ENCODE measurements at places on chromosomes 6 and 20.

- no peak for DNase-seq
Observed at GRCh38 chr6:29633534-29633905, 537 bp upstream of the GABBR1 start.

GRCh38 chr20:57705127-57705899, 4.5 kb downstream of the PMEPA1 start:
- no peak for DNase-seq

- no peak for DNase-seq
Observed at GRCh38 chr6:126054258-126054702, 67.9 kb downstream of the TRMT11 start.

DNA sequence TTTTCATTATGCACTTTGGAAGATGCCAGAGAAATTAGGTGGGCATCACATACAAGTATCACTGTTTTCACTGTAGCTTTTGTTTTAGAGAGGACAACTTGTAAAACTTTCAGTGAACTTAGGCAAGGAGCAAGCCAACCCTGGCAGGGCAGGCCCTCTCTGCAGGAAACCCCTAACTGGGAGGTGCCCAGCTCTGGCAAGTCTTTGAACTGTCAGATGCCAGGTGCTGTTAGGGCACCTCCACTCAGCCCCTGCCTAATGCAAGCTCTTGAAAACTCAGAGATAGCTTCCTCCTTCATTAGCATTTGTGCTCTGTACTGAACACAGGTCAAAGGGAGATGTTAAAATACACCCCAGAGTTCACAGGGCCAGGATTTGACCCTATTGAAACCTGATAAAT, 774.2 kb upstream of the FLRT3 start:
- DNase-seq, result no peak

GRCh38 chr6:131199568-131200272, 64.5 kb downstream of the AKAP7 start:
- DNase-seq, result peak; percentile 47

GRCh38 chr6:49087369-49087768, 375.7 kb downstream of the MMUT start:
- DNase-seq, result no peak

- DNase-seq, result no peak
Observed at GRCh38 chr20:50663095-50663821, 28.1 kb downstream of the RIPOR3 start.

DNA sequence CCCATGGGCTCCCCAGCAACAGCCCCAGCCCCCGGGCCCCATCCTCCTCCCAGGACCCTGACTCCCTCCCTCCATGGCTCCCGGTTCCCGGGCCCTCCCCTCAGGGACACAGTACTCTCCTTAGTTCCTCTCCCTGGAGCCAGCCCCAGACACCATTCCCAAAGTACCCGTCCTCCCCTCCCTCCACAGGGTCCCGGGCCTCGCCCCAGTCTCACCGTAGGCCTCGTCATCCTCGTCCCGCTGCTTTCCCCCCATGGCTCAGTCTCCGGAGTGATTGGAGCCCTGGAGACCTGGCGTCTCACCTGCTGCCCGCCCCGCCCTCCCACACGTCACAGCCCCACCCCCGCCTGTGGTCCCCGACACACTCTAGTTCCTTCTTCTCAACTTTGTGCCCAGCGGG, at the start of gene SLC44A4:
TSS of gene SLC44A4 (minus strand) at position 272 of the 400 bp plus-strand sequence. CDS start at position 255, 17 bp downstream.
- DNase-seq, result no peak

GRCh38 chr20:32296412-32296811, 19.0 kb downstream of the KIF3B start:
- DNase-seq, result no peak

GRCh38 chr6:102381203-102381602, 987.7 kb downstream of the GRIK2 start:
- DNase-seq, result no peak

DNA sequence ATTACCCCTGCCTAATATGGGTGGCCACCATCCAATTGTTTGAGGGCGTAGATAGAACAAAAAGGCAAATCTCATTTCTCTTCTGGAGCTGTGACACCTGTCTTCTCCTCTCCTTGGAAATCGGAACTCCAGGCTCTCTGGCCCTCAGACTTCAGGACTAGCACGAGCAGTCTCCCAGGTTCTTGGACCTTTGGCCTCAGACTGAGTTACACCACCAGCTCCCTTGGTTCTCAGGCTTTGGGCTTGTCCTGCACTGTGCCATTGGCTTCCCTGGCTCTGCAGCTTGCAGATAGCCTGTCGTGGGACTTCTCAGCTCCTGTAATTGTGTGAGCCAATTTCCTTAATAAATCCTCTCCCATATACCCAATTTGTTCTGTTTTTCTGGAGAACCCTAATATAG, 34.3 kb downstream of the ATRN start:
- DNase-seq, result no peak

DNA sequence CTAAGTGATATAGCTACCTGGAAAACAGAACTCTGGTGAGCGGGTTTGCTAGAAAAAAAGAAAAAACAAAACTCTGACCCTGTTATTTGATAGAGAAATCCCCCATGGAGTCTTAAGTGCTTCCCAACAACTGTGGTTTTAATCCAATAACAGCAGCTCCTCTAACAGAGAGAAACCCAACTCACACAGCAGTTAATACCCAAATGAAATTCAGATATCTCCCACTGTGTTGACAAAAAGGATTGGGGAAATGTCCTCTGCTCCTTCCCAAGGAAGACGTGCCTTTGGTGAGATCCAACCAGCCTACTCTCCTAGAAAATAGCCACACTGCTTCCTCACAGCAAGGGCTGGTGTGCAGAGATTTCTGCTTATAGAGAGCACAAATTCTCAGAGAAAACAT, 200.4 kb upstream of the FBXL4 start:
- no peak for DNase-seq

GRCh38 chr6:157651731-157652490, 171.1 kb upstream of the SNX9 start:
- DNase-seq, result no peak

- DNase-seq, result no peak
Observed at GRCh38 chr20:55291261-55291660, 714.1 kb downstream of the CBLN4 start.

DNA sequence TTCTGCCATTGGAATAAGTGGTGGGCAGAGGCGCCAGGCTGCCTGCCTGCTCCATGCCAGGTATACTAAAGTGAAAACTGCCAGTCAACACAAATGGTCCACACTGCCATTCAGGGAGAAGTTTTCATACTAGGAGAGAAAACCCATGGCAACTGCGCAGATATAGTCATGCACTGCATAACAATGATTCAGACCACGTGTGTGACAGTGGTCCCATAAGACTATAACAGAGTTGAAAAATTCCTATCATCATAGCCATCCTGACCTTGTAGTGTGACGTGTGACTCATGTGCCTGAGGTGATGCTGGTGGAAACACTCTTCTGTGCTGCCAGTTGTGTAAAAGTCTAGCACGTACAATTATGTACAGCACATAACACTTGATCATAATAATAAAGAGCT, 25.1 kb downstream of the ZC3H12D start:
- no peak for DNase-seq

GRCh38 chr6:110430741-110431140, 15.4 kb upstream of the DDO start:
- no peak for DNase-seq

DNA sequence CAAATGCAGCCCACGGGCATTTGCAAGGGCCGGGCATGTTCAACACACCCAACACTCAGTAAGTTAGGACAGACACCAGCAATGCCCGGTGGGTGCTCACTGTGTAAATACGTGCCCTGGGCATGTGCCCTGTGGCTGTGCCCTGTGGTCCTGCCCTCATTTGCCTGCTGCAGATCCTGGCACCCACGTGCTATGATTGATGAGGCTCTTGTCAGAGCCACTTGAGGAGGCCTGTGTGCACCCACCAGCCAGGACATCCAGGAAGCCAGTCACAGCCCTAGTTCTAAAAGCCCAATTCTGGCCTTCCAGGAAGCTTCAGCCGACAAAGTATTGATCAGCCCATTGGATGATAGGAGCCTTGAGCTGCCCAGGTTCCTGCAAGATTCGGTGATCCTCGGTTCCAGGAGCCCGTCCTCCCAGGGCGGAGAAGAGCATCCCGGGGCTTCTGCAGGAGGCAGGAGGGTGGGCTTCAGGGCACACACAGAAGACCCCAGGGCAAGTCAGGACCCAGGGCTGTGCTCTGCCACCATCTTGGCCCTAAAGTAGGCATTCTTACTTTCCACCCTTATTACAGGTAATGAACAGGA, 223.9 kb downstream of the PREX1 start:
- DNase-seq, result no peak

DNA sequence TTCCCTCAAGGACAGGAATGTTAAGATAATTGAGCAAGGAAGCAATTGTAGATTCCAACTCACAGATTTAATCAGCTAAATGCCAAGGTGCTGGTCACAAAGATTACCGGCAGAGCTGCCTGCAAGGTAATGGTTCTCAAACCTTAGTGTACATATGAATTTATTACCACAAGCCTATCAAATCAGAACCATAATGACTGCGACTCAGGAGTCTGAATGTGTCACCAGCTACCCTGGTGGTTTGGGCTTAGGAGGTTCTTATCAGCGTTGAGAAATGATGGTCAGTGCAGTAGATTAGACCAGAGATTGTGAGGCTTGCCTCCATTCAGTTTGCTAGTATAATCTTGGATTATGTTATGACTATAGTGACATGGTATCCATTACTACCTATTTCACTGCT, 78.9 kb downstream of the MTFR2 start:
- no peak for DNase-seq

DNA sequence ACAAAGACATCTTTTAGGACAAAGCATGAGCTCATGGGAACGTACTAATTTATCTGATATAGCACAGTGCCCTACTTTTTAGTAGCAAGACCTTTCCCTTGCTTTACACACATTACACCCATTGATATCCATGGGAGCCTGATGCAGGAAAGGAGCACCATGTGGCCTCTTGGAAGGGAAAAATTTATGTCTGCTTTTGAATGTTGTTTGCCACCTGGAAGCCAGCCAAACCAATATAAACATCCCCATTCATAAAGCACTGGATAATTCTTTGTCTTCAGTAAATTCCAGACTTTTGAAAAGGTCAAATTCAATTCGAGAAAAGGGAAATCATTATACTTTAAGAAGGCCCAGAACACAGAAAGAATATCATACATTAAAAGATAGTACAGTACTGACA, 152.3 kb upstream of the BEND6 start:
- DNase-seq, result no peak

GRCh38 chr6:128807577-128807976, 75.4 kb upstream of the LAMA2 start:
- DNase-seq, result no peak

GRCh38 chr6:40164345-40164755, 230.1 kb upstream of the MOCS1 start:
- DNase-seq, result no peak

- no peak for DNase-seq
Observed at GRCh38 chr6:36216559-36216958, 20.0 kb downstream of the BRPF3 start.

GRCh38 chr20:36281785-36282380, 24.3 kb upstream of the DLGAP4 start:
- no peak for DNase-seq

DNA sequence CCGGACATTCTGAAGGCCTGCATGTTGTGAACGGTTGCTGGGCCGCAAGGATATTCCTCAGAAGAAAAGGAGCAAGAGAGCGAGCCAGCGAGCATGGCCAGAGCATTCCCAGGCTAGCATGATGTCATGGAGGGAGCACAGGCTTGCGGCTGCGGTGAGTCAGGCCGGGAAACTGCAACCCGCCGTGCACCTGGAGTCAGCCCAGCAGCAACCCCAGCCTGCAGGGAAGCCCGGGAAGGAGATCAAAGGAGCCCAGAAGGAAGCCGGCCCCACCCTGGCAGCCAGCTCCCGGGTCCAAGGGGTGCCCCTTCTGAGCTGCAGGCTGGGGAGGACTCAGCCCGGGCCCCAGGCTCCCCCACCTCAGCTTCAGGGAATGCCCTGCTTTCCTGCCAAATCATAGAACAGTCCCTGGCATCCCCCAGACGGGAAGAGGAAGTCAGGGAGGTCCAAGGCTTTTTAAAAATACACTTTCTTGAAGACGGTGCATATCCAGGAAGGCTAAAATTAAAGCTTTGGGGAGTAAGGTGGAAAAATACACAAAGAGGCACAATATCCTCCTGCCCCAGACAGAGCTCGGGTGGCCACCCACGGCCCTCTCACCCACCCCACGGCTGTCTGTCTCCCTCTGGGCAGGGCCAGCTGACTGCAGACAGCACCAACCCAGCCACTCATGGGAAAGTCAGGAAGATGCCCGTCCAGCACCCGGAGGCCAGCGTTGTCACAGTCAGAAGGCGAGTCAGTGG, 53.7 kb downstream of the BMP7 start:
- DNase-seq, result no peak

DNA sequence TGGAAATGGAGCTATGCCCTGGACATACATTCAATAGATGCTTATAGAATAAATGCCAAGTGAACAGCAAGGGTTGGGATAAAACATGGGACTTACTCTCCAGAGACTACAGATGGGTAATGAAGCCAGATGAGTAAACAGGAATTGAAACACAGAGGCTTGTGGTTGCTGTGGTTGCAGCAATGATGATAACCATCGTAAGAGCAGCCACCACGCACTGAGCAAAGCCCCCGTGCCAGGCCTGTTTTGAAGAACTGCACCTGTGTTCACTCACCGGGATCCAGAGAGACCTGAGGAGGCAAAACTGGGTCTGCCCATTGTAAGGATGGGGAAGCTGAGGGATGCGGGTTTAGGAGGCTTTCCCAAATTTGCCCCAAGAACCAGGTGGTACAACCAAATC, 431.1 kb upstream of the CDH4 start:
- DNase-seq, result no peak

- DNase-seq, result no peak
Observed at GRCh38 chr6:93272211-93272610, 147.1 kb downstream of the EPHA7 start.

DNA sequence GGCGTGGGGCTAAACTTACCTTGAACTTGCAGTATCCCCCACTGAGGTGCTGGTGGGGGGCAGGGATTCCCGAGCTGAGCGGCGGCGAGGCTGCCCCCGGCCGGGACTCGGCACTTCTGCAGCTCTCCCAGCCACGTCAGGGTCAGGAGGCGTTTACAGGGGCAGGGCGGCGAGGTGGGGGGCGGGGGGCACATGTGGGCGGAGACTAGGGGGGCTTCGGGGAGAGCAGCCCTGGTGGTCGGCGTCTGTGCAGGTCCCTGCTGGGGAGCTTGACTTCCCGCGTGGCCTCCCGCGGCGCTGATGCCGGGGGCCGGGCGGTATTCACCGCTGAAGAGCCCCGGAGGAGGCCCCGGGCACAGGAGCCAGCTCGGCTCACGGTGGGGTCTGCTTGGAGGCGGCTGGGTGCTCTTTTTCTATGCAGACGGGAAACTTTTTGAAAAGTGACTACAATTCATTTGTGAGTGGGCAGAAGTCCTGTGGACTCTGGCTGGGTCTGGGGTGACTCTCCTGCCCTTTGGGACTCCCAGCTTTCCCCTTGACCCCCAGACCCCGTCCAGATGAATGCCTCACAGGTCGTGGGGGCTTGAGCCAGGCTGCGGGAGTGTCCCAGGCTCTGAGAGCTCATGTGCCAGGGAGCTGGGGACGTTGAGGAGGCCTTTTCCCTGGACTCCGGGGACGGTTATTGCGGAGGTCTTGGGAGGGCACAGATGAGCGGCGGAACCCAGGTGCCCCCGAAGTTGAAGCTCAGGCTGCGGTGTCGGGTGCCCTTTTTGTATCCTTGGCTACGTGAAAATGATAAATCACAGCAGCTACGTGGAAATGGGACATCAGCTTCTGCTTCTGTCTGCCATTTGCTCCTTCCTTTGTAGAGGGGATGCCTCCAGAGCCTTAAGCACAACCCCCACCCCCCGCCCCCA, 75.9 kb upstream of the GATA5 start:
- DNase-seq, result no peak
